ENCODE measurements at places on chromosomes 16 and 17.
A peak's percentile ranks its signal among the peaks of the same experiment; 100 is the strongest.

- ATAC-seq = no peak
These were observed 19.6 kb downstream of the CCR7 start for GRCh38 chr17:40545660-40546059.

DNA sequence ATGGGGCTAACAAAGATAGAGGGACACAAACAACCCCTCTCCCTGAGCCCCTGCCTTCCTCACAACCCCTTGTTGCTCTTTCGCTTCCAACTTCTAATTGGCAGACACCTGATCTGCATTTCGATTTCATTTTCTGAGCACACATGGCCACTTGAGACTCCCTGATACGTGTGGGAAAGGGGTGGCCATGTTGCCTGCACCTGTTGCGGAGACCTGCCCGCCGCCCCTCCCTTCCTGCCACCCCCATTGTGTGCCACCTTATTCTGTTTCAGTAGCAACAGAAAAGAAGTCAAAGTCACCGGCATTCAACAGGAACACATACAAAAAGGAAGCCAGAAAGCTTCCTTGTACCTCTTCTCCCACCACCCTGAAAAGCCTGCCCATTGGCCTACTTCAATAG, 254.7 kb upstream of the SOX9 start:
- ATAC-seq = no peak

DNA sequence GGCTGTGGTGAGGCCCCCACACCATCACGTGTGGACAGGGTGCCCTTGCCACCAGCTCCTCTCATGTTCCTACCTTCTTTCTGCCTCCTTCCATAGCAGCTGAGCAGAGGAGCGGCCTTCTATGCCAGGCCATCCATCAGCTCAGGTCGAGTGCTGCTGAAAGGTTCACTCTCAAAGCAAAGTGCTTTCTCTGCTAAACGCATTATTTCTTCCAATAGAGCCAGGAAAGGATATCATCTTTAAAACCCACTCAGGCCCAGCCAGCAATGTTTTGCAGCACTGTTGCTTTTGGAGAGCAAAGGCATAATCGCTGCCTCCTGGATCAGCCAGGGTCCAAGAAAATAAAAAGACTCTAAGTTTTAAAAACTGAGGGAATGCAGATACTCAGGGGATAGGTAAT, 54.9 kb upstream of the GPRC5B start:
- no peak for ATAC-seq

DNA sequence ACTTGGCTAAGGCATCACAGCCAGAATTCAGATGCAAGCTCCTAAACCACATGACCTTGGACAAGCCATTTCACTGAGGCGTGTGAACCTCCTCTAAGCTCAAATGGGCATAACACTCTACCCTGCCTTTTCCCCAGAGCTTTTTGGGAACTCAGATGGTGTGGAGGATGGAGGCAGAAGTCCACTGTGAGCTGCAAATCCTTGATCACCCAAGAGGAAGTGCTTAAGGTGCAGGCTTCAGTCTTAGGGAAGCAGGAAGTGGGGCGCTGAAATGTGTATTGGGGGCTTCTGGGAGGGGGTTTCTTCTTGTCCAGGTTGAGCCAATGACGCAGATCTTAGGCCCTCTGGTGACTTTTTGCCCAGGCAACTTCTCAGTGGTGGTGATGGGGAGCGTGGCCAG, 12.9 kb downstream of the CIITA start:
- no peak for ATAC-seq

DNA sequence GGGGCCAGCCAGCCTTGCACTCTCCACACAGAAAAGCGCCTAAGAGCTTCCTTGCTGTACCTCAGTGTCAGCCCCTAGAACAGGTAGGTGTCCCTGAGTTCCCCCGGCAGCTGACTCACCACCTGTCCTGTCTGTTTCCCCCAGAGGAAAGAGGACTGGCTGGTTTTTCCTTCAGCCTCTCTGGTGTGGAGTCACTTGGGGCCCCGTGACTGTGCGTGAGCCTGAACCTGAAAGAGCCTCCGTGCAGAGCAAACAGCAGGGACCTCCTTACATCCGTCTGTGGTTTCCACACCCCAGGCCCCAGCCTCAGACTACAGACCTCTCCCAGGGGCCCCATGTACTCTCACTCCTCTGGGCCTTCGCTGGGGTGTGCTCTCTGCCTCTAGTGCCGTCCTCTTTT, 87.8 kb downstream of the GNAO1 start:
- ATAC-seq = no peak

DNA sequence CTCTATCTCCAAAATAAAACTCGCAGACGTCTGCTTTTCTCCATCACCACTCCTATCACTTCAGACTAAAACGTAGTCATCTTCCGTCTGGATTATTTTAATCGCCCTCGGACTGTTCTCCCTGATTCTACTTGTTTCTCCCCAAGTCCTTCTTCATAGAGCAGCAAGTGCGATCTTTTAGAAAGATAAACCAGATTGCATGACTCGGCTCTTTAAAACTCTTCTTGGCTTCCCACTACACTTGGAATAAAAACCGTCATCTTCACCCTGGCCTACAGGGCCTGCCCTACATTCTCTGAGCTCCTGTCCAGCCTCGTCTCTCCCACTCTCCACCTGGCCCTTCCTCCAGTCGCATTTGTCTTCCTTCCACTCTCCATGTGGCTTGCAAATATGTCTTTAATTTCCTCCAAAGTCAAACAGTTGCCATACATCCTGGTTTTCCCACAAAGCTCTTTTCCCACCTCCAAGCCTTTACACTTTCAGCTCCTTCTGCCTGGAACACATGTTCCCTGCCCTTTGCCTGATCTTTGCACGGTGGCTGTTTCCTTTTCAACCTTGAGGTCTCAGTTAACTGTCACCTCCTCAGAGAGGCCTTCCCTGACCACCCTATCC, 70.5 kb upstream of the DHX40 start:
- no peak for ATAC-seq

DNA sequence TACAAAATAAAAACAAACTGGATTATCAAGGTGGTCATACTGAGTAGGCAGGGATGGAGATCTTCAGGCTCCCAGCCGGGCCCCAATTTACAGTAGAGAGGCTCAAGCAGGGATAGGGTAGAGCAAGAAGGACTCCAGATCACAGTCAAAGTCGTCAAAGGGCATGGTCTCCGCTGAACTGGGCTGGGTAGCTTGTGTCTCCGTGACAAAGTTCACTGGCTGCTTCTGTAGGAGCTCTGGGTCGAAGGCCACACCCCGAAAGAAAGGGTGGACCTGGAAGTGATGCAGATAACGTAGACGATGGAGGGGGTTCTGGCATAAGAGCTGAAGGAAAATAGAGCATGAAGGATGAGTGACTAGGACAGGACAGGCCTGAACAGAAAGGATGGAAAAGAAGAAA, 3.6 kb downstream of the RSKR start:
- ATAC-seq = no peak

- ATAC-seq = peak; percentile 19
These were observed 1.0 kb downstream of the KIFC3 start for GRCh38 chr16:57801098-57801808.

- ATAC-seq = no peak
These were observed 241.8 kb downstream of the PARN start for GRCh38 chr16:14388243-14388642.

DNA sequence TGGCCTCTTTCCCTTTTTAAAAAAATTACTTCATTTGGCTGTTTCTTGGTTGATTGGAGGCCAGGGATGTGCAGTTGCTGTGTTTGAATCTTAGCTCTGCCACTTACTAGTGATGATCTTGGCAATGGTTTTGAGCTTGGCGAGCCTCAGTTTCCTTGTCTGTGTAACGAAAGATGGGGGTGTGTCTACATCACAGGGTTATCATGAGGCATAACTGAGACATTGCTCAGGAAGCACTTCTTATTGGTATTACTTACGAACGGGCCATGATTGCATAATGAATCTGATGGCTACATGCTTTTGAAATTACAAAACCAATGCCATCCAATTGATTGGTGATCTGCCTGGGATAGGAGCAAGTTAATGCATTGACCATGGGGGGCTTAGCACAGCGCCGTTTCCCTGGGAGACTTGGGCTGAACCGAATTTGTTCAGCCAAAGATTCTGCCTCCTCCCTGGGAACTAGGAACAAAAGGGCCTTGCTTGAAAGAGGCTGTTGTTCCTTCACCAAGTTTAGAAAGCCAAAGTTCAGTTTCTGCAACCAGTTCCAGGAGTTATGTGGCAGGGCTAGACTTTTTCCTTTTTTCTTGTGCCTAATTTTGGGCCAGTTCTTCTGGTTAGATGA, 21.9 kb downstream of the CMIP start:
- ATAC-seq = peak; percentile 59

- no peak for ATAC-seq
These were observed 3.5 kb upstream of the B9D1 start for GRCh38 chr17:19365833-19366636.

- no peak for ATAC-seq
These were observed 3.9 kb downstream of the XYLT1 start for GRCh38 chr16:17466876-17467275.

GRCh38 chr16:11253009-11253994, 2.7 kb downstream of the SOCS1 start:
- no peak for ATAC-seq

DNA sequence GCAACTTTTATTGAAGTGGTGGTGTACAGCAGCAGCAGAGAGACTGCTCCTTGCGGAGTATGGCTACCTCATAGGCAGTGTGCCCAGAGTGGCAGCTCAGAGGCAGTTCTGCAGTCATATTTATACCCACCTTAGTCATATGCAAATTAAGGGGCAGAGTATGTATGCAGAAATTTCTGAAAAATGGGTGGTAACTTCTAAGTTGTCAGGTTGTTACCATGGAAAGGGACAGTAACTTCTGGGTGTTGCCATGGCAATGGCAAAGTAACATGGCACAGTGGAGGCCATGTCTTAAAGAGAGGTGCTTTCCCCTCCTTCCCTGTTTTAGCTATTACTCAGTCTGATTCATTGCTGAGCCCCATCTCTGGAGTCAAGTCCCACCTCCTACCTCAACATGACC, 53.4 kb downstream of the MEOX1 start:
- ATAC-seq = no peak

Measured in gastroesophageal sphincter (tissue), 4 donors.